ENCODE measurements at places on chromosomes 4 and X.
A peak's percentile ranks its signal among the peaks of the same experiment; 100 is the strongest.

DNA sequence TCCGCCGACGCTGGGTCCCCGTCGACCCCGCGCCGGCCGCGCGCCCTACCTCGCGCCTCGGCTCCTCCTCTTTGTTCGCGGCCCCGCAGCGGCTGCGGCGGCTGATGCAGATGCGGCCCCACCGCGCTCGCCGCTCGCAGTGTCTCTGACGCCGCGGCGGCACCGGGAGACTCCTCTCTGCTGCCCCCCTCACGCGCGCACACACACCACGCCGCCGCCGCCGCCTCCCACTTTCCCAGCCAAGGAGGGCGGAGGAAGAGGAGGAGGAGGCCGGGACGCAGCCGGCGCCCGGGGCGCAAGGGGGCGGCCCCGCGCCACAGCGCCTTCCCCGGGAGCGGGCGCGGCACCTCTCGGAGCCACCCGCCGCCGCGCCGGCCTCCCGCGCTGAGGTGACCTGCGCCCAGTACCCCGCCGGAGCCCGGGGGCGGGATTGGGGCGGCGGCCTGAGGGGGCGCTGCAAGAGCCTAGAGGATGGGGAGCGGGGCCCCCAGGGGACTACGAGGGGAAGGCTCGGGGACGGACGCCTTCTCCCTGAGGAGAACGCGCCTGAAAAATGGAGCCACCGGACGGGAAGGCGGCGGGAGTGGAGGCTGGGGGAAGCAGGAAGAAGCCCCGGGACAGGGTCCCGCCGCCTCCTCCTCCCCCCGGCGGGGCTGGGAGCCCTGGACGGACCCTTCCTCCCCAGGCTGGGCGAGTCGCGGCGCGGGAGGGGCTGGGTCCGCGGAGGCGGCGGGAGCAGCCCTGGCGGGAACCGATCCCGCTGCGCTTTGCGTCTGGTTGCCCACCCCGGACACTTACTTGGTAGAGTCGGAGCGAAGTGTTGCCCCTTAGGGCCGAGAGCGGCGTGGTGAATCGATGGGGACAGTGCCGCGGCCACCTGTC is at the start of gene SH3RF1:
Gene SH3RF1 (minus strand): TSS at position 147 of the 882 bp plus-strand sequence. CDS start 1,744 bp downstream, outside the sequence.
- peak; percentile 31 for DNase-seq

GRCh38 chr4:79160962-79161361 is 164.9 kb downstream of the NAA11 start:
- DNase-seq, result no peak

DNA sequence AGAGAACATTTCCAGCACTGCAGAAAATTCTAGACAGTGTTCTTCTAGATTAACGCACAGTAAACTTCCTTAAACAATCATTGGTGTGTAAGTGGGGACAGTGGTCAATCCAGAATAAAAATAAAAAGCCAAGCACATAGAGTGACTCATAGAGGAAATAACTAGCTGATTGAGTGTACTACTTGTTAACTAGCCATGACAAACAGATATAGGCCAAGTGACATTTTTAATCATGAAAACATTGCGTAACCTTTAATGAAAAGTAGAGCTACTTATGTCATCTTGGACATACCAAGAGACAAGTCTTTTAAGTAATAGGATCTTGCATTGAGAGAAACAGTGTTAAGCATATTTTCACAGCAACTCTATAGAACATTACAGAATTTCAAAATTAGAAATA is 233.9 kb upstream of the MAB21L2 start:
- no peak for DNase-seq

DNA sequence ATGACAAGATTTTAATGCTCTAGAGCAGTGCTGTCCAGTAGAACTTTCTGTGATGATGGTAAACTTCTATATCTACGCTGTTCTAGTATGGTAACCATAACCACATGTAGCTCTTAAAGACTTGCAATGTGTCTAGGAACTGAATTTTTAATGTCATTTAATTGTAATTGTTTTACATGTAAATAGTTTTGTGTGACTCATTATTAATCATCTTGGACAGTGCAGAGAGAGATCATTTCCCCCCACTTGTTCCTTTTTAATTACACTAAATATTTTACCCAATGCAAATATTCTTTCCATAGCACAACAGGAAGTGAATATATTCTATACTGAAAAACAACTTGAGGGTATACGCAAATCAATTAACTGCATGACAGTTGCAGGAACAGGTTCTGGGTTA is 5.8 kb downstream of the ATG4A start:
- DNase-seq, result no peak

GRCh38 chr4:128221586-128221985 is 66.0 kb downstream of the PGRMC2 start:
- no peak for DNase-seq

DNA sequence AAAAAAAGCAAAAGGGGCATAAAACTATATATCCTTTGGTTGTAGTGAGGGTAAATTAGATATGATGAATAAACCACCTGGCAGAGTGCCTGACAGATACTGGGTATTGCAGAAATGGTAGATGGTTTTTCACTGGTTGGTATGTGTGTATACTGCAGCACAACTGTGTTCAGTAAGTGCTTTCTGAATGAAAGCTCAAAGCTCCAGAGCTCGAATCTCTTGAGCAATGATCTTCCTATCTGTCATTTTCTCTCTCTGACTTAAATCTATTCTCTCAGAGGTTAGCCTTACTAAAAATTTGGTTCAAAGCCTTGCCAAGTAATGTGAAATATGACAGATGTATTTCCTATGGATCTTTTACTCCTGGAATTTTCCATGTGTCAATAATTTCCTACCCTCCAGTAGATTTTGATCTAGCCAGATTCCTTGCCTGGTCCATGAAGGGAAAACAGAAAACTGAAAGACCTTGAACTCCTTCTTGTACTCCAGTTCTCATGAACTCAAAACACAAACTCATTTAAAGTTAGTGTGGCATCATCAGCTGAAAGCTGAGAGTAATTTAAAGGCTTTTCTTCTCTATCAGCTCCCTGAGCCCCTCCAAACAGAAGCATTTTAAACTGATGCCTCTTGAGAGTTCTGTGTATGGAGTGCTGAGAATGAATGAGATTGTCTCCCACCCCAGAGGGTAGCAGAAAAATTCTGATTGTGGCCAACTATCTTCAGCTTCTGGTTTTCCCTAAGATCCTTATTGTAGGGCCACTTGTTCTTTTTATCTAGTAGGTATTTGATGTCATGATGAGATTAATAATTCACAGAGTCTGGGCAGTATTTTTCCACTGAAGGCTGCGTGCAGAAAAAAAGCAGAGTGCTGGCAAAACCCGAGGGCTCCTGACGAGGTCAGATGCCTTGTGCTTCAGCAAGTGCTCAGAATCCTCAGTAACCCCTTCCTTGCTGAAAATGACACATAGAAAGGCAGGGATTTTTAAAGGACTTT is 363.4 kb upstream of the BOD1L1 start:
- no peak for DNase-seq

- DNase-seq, result no peak
Measured at GRCh38 chr4:121353213-121353612, 27.6 kb downstream of the QRFPR start.

DNA sequence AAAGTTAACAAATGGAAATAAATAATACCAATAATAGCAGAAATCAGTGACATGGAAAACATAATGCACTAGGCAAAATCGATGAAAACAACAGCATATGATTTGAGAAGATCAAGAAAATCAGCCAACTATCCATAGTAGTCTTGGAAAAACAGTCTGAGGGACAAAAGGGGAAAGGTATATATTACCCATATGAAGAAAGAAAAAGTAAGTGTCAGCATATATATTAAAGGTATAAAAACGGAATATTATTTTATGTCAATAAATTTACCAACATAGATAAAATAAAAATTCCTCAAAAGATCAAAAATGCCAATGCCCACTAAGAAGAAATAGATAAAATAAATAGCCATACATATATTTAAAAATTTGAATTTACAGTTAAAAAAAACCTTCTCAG is 33.0 kb downstream of the ACTRT1 start:
- no peak for DNase-seq

GRCh38 chr4:88818631-88819470 is 121.2 kb upstream of the NAP1L5 start:
- DNase-seq, result peak; percentile 12

DNA sequence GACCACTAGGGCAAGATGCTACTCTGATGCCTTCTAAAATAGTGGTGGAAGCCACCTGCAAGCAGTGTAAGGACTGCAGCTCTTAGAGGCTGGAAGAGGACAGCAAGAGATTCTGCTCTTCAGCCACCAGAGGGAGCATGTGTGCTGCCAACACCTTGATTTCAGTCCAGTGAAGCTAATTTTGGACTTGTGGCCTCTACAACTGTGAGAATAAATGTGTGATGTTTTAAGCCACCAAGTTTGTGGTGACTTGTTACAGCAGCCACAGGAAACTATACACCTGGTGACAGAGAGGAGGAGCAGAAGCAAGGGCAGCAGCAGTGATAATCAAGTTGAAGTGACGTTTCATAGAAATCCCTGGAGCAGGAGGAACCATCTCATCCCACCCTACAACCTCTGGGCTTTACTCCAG is 55.9 kb downstream of the FGFBP1 start:
- DNase-seq, result peak; percentile 64

DNA sequence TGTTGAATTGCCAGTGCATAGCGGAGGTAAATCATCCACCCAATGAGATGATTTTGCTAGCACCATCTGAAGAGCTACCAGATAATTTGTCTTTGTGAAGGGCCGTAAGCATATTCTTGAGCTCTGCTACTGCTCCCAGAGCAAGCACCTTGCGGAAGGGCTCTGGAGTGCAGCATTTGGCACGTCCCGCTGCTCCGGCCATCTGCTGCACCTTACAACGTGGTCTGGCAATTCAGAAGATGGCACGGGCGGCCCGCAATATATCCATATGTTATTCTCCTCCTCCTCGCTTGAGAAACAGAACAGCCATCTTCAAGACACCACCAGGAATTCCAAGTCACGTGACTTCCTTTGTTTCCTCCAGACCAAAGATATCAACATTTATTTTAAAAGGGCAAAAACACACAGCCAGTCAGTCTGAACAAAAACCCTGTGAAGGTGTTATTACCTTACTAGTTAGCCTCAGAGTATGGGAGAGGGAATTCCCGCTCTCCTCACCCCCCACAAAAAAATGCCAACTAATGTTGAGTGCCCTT is 1095.7 kb upstream of the TENM3 start:
- no peak for DNase-seq

- no peak for DNase-seq
Measured at GRCh38 chr4:121950680-121951520, 960 bp downstream of the TRPC3 start.

DNA sequence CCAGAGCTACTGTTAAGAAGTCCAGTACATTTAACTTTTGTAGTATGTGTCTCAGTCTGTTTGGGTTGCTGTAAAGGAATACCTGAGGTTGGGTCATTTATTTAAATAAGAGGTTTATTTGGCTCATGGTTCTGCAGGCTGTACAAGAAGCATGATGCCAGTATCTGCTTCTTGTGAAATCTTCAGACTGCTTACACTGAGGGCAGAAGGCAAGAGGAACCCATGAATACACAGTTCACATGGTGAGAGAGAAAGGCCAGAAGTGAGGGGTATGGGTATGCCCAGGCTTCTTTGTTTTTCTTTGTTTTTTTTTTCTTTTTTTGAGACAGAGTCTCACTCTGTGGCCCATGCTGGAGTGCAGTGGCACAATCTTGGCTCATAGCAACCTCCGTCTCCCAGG is 6.0 kb upstream of the CISD2 start:
- no peak for DNase-seq

- no peak for DNase-seq
Measured at GRCh38 chr4:138734746-138735145, 280.8 kb upstream of the NOCT start.

- no peak for DNase-seq
Measured at GRCh38 chr4:88420844-88421243, 36.1 kb upstream of the HERC5 start.

- DNase-seq, result no peak
Measured at GRCh38 chrX:120269373-120270035, 18.9 kb downstream of the ZBTB33 start.

DNA sequence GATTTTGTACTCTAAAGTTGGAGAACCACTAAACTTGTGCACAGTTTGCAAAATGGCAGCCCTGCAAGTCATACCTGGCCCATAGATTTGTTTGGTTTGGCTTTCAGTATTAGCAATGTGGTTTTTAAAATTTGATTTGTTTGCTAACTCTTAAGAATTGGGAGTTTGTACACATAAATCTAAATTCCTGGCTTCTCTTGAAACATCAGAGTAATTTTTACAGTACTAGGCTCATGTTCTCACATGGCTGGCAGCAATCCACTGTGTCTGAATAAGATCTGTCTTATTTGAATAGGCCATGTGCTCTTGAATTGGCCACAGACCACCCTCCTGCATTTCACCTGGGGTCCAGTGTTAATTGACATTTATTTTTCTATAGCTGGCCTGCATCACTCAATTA is 21.3 kb downstream of the DIAPH2 start:
- DNase-seq, result no peak

DNA sequence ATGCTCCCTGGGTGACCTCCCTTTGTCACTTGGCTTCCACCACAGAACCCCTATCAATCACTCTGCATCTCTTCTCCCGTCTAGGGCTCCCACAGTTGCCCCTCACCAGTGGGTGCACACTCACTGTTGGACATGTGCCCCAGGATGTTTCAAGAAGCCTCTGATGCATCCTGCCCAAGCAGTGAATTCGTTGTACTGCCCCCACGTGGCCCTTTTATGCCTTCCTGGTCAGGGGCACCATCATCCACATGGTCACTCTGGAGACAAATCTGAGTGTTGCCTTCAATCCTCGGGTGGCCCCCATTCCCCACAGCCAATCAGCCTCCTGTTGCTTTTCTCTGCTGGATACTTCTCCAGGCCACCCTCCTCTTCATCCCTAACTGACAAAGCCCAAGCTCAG is 12.2 kb downstream of the ITIH6 start:
- DNase-seq, result no peak

- no peak for DNase-seq
Measured at GRCh38 chrX:133185938-133186337, 32.2 kb downstream of the TFDP3 start.

DNA sequence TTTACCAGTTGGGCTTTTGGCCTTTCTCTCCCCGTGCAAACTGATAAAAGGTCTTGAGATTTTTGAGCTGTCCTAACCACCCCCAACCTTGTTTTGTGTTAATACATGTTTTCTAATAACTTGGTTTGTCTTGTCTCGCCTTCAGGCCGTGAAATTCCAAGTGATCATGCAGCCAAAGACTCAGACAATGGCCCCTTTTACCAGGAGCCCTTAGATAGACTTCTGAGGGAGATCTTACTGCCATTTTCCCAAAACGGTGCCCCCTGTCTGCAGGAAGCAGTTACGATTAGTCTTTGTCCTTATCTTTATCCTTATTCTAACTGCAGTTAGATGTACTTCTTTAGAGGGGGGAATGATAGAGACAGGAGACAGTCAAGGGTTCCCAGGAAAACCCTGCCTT is 245.3 kb upstream of the HDX start:
- no peak for DNase-seq

- no peak for DNase-seq
Measured at GRCh38 chrX:119579414-119579813, 5.1 kb downstream of the UBE2A start.

- DNase-seq, result no peak
Measured at GRCh38 chr4:85828027-85828890, 353.3 kb downstream of the ARHGAP24 start.

GRCh38 chrX:17375637-17376430 is 834 bp downstream of the NHS start:
- no peak for DNase-seq

GRCh38 chr4:184282895-184283654 is 65.4 kb upstream of the ENPP6 start:
- peak; percentile 90 for DNase-seq

- no peak for DNase-seq
Measured at GRCh38 chr4:2341911-2342652, 76.4 kb downstream of the ZFYVE28 start.

Measured in T-helper 2 cell (primary cell).